ENCODE measurements at places on chromosomes 12 and 14. TPM values are rescaled to one million over a fixed set of nuclear protein-coding genes. Genes with fewer than 3 reads are reported as not detected.

DNA sequence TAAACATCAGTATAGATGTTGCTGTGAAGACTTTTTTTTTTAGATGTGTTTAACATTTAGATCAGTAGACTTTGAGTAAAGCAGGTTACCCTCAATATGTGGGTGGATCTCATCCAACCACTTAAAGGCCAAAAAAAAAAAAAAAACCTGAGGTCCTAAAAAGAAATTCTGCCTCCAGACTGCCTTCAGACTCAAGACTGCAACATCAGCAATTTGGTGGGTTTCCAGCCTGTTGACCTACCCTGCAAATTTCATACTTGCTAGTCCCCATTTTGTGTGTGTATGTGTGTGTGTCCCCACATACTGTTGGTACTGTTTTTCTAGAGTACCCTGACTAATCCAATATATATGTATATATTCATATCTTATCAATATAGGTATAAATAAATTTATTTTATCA lies 55.6 kb downstream of the OSBPL8 start:
- DNase-seq: no peak

- no peak for DNase-seq
Observed at GRCh38 chr12:91194500-91194899, 11.9 kb upstream of the DCN start.

GRCh38 chr12:52436000-52436827 lies 2.0 kb upstream of the KRT75 start:
- DNase-seq: no peak

DNA sequence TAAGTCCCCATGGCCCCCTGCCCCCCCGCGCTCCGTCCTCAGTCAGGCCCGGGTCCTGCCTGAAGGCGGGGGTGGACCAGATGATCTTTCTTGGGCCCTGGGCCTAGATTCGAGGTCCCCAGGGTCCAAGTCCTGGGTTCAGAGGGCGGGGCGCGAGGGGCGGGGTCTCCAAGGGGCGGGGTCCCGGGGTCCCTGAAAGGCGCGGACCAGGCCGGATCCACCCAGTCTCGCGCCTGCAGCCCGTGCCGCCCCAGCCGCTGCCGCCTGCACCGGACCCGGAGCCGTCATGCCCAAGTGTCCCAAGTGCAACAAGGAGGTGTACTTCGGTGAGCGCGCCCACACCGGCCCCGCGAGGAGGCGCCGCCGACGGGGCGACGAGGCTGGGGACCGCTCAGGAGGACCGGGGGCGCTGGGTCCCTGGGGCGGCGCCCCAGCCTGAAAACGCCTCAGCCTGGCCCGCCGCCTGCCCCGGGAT lies 325 bp downstream of the CRIP1 start:
- peak; percentile 81 for DNase-seq

DNA sequence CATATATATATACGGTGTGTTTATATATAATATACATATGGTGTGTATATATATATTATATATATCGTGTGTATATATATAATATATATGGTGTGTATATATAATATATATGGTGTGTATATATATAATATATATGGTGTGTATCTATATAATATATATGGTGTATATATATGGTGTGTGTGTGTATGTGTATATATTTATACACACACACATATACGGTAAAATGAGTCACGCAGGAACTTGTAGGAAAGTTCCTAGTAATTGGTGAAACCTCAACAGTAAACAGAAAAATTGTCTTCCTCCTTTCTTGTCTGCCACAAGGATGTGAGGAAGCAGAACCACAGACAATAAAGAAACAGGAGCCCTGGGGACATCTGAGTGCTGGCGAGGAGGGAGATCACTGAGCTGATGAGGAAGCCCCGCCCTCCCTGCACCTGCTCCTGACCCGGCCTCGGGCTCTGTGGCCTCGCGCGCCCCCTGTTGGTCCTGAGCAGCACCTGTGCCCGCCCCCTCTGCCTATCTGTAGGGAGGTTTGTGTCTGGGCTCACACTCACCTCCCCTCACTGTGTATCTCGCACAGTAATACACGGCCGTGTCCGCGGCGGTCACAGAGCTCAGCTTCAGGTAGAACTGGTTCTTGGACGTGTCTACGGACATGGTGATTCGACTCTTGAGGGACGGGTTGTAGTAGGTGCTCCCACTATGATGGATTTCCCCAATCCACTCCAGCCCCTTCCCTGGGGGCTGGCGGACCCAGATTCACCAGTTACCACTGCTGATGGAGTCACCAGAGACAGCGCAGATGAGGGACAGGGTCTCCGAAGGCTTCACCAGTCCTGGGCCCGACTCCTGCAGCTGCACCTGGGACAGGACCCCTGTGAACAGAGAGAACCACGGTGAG lies 1079.4 kb downstream of the TMEM121 start:
- peak; percentile 71 for DNase-seq

DNA sequence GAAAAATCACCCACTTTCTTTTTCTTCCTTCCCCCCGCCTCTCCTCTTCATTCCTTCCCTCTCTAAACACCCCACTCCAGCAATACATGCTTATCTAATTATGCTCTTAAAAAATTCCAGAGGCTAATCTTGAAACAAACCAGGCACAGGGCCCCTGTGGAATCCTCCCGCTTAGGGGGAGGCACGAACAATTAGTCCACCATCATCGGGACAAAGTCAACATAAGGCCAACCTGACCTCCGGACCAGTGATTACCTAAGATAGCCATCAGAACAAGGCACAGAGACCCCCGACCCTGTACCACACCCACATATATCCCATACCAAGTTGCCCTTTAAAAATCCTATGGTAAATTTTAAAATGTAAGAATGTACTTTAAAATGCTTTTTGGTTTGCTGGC lies 47.1 kb downstream of the KIF21A start:
- DNase-seq: no peak

GRCh38 chr12:125968413-125968812 lies 903.2 kb downstream of the AACS start:
- no peak for DNase-seq

DNA sequence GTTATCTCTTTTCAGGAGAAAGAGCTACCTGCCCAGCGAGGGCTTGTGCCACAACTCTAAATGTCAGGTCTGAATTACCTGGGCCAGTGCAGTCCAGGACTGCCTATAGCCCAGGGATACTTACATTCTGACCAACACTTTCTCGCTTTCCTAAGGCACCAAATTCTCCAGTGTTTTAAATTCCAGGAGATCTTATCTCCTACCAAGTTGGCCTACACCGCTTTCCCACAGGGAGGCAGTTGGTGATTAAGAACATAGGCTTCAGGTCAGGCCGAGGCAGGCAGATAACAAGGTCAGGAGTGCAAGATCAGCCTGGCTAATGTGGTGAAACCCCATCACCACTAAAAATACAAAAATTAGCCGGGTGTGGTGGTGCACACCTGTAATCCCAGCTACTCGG lies 41.1 kb downstream of the RPS29 start:
- DNase-seq: no peak

DNA sequence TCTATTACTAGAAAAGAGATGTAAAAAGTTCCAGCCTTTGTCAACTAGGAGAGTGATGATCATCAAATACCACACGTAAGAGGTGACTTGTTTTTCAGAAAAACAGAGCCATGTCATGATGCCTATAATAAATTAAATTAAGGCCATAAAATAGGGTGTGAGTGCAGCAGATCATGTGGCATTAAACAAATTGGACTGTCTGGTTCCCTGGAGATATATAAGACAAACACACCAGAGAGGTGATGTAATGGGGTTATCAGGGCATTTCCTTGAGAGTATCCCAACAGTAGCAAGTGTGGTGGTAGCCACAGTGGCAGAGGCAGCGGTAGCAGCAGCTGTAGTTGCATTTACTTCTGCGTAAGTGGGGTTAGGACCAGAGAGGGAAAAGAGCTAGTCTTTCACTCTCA lies 14.6 kb upstream of the GALNT6 start:
- no peak for DNase-seq

- peak; percentile 70 for DNase-seq
Observed at GRCh38 chr14:61525293-61526011, 169.9 kb upstream of the HIF1A start.

GRCh38 chr12:75208856-75209811 lies 505 bp downstream of the KCNC2 start:
- DNase-seq: no peak

GRCh38 chr14:25406818-25407217 lies 356.9 kb upstream of the STXBP6 start:
- no peak for DNase-seq

DNA sequence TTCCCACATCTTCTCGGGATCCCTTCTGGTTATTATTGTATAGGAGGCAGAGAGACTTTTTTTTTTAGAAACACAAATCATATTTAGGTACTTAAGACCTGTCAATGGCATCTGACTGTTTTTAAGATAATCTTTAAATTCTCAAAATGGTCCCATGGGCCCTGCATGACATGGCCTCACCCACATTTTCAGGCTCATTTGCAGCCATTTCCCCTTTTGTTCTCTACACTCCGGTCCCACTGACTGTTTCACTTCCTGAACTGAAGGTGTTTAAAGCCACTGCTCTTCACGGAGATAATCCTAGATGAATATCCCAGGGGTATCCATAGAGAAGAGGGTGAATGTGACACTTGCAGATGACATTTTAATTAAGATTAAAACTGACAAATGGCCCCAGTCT lies 12.3 kb upstream of the C12orf71 start:
- no peak for DNase-seq

- DNase-seq: no peak
Observed at GRCh38 chr14:104199266-104199895, 61.0 kb downstream of the KIF26A start.

DNA sequence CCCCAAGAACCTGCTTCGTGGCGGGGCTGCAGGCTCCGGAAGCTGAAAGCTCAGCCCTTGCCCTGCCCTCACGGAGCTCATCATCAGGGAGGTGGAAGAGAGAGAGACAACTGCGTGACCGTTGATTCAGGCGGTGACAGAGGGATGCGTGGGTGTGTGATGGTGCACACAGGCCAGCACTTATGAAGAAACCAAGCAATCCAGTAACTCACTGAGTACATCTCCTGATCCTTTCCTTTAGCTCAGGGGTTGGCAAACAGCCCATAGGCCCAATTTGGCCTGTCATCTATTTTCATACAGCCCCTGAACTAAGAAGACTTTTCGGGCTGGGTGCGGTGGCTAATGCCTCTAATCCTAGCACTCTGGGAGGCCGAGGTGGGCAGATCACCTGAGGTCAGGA lies 49.9 kb downstream of the TESC start:
- no peak for DNase-seq

DNA sequence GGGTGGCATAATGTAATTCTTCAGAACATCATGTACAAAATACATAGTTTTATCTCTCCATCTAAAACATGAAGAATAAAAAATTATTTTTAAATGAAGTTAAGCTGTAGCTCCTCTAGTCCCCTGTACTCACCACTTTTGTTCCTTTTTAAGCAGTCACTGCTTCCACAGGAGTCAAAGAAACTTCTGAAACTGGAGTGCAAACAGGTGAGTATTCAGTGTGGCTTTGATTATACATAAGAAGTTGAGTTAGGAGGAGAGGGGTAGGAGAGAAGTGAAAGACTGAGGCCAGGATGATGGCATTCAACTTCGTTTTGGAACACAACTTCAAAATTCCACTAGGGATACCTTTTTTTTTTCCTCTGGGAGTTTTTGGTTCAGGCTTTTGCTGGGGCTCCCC lies 131.4 kb upstream of the CNTN1 start:
- DNase-seq: no peak

- DNase-seq: no peak
Observed at GRCh38 chr12:118271183-118271582, 101.5 kb downstream of the TAOK3 start.

GRCh38 chr14:68684466-68685418 lies 108.1 kb downstream of the ZFP36L1 start:
- no peak for DNase-seq

- no peak for DNase-seq
Observed at GRCh38 chr14:76927971-76928700, 100.4 kb downstream of the IRF2BPL start.

GRCh38 chr12:50297996-50298395 lies 14.7 kb upstream of the LIMA1 start:
- no peak for DNase-seq

GRCh38 chr12:108702595-108703320 lies 28.6 kb downstream of the CORO1C start:
- DNase-seq: no peak

Gene RAD9B
- total RNA-seq: 1.1 TPM

Gene OR6C3
- not detected for total RNA-seq

Gene AMN
- 13.7 TPM for total RNA-seq

Gene VPS37B
- total RNA-seq: 34.5 TPM

Gene RNF34
- total RNA-seq: 23.0 TPM

Gene KRT72
- not detected for total RNA-seq

Gene CTDSP2
- total RNA-seq: 220 TPM

Measured in lower lobe of right lung (tissue), 2 donors.